ENCODE measurements at places on chromosomes 5 and 9.

GRCh38 chr5:132865668-132866341 lies 464 bp downstream of the GDF9 start:
- no peak for DNase-seq

GRCh38 chr5:132060501-132061161 lies at the start of gene IL3:
Gene IL3, plus strand, starts transcription at chr5:132060655. Its CDS starts 52 bp downstream, at chr5:132060707.
- DNase-seq: no peak

- DNase-seq: no peak
Observed at GRCh38 chr9:95505717-95506427, 10.9 kb downstream of the PTCH1 start.

GRCh38 chr9:33153001-33153400 lies 14.1 kb downstream of the B4GALT1 start:
- no peak for DNase-seq

DNA sequence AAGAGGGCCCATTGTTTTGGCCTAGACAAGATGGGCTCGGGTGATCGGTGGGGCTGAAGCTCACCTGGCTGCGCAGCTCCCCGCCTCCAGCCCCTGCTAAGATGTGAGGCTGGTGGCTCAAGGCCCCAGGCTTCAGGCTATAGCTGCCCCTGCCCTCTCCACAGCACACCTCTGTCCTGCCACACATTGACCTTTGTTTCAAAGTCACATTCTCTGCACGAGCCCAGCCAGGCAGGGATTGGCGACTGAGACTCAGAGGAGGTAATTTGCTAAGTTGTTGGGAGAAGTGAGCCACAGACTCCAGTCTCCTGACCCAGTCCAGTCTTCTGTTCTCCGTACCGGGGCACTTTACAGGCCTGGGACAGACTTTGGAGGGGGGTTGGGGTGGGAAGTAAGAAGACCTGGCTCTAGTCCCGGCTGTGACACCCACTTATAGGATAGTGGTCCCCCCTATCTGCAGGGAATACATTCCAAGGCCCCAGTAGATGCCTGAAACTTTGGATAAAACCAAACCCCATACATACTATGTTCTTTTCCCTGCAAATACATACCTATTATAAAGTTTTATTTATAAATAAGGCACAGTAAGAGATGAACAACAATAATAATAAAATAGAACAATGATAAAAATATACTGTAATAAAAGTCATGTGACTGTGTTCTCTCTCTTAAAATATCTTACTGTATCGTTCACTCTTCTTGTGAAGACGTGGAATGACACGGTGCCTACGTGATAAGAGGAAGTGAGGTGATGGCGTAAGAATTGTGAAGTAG lies 13.3 kb downstream of the PDGFRB start:
- DNase-seq: no peak

- no peak for DNase-seq
Observed at GRCh38 chr5:168023191-168023590, 268.3 kb upstream of the WWC1 start.

DNA sequence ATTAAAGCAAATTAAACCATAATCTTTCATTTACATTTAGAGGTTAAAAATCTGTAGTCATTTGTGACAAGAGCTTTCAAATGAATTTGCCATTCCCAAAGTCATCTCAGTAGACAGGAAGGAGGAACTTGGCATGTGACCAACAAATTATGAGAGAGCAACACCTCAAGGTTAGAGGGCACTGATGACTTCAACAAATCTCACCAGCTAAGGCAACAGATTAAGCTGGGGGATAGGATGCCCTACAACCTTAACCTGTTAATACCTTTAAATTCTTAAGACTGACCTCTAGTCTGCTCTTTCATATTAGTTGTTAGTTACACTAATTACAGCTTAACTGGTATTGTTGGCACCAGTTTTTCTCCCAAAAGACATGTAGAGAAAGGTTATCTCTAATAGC lies 18.4 kb downstream of the POU5F2 start:
- no peak for DNase-seq

- no peak for DNase-seq
Observed at GRCh38 chr9:132018957-132019405, 60.7 kb downstream of the MED27 start.

DNA sequence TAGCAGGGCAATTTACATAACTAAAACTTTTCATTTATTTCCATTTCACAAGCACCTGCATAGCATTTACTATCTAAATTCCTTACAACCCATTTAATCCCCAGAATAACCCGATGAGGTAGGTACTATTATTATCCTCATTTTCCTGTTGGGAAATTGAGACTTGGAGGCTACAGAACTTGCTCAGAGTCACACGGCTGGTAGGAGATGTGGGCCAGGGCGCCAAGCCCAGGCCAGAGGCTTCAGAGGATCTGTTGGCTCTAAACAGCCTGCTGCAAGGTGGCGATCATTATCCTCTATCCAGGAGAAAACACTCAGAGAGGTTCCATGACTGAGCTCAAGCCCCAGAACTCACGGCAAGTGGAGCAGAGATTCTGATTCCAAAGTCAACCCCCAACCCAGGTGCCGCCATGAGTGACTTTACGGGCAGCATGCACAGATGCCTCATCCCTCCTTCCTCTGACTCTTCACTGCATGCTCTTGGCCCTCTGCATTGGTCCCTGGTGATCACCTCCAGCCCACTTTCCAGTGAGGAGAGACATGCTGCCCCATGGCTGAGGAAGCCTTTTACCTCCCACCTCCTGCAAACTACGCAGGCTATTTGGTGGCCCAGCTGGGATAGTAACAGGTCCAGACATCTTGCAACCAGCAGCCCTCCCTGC lies 168.4 kb upstream of the FSTL4 start:
- DNase-seq: no peak

GRCh38 chr9:76629205-76629990 lies 134.8 kb upstream of the PCA3 start:
- DNase-seq: no peak

- DNase-seq: no peak
Observed at GRCh38 chr5:106127341-106127781, 1543.4 kb downstream of the EFNA5 start.

- DNase-seq: no peak
Observed at GRCh38 chr5:4781299-4781698, 358.8 kb upstream of the ADAMTS16 start.

Measured in stimulated activated CD8-positive, alpha-beta memory T cell treated with anti-CD3 and anti-CD28 coated beads, Interleukin-15, amount 100 ng/mL, for 1 hour (primary cell).